ENCODE measurements at places on chromosomes 3 and 15. TPM values are rescaled to one million over a fixed set of nuclear protein-coding genes. Genes with fewer than 3 reads are reported as not detected.

Gene GCSAM
- total RNA-seq = 2.3 TPM

Gene POTEB
- not detected for total RNA-seq

Gene GPR149
- total RNA-seq = not detected

Gene CLDN1
- 0.39 TPM for total RNA-seq

Gene CCDC39
- not detected for total RNA-seq

Gene KNSTRN
- 53.6 TPM for total RNA-seq

Gene ADGRG7
- not detected for total RNA-seq

Gene ATP1B3
- 128 TPM for total RNA-seq

Gene GALNT15
- total RNA-seq = not detected

Gene TJP1
- total RNA-seq = not detected

Gene NANOGP8
- total RNA-seq = not detected

Gene STAC
- not detected for total RNA-seq

Gene TRH
- not detected for total RNA-seq

Gene PROK2
- total RNA-seq = 0.66 TPM

Gene RAB8B
- 111 TPM for total RNA-seq

Gene GDPGP1
- total RNA-seq = 14.5 TPM

Gene CHMP2B
- 20.8 TPM for total RNA-seq

Gene SLC15A2
- 10.8 TPM for total RNA-seq

Gene POPDC2
- 2.6 TPM for total RNA-seq

Gene FYCO1
- total RNA-seq = 15.7 TPM

Gene IGSF11
- 0.14 TPM for total RNA-seq

Gene TRPM1
- total RNA-seq = not detected

Gene GOLGA6L25
- not detected for total RNA-seq

Gene ALDH1L1
- not detected for total RNA-seq

Gene AP2M1
- total RNA-seq = 211 TPM

Gene ERC2
- total RNA-seq = 0.11 TPM

Gene IL16
- total RNA-seq = 199 TPM

Gene SLC9C1
- not detected for total RNA-seq

Gene MESP2
- not detected for total RNA-seq

Gene TTLL3
- 66.6 TPM for total RNA-seq

Gene LRCH3
- total RNA-seq = 54.4 TPM

Gene GNAI2
- total RNA-seq = 420 TPM

Gene ARRDC4
- 0.39 TPM for total RNA-seq

Gene OR5H15
- not detected for total RNA-seq

Gene OXTR
- 1.4 TPM for total RNA-seq

Gene AMT
- total RNA-seq = 4.8 TPM

Gene LDHAL6B
- total RNA-seq = not detected

Gene FOXL2NB
- not detected for total RNA-seq

Gene CCK
- total RNA-seq = not detected

Gene PHC3
- 56.0 TPM for total RNA-seq

Gene LMCD1
- total RNA-seq = 1.1 TPM

Gene BSN
- total RNA-seq = 0.07 TPM

Gene AADACL2
- total RNA-seq = not detected

Gene THSD4
- total RNA-seq = not detected

Gene NME9
- not detected for total RNA-seq

Gene GOLGB1
- 33.2 TPM for total RNA-seq

Gene ZNF80
- total RNA-seq = 1.00 TPM

Gene TMCO5A
- not detected for total RNA-seq

Data from T-helper 2 cell treated with Interferon-gamma antibody and Interleukin-4, amounts not matched to agents 100 ng/mL and 5 ng/mL, for 36 hours (primary cell).